Activated CD4-positive, alpha-beta memory T cell treated with anti-CD3 and anti-CD28 coated beads for 36 hours (primary cell): ENCODE measurements at places on chromosomes 5 and 9. TPM values are rescaled to one million over a fixed set of nuclear protein-coding genes. Genes with fewer than 3 reads are reported as not detected.

GPR150 gene
- total RNA-seq = 0.82 TPM

- DNase-seq = no peak
Observed at GRCh38 chr5:111364992-111365391, 140.8 kb downstream of the CAMK4 start.

RAD1 gene
- total RNA-seq = 36.2 TPM

GRCh38 chr5:4005335-4005734, 409.7 kb downstream of the IRX1 start:
- DNase-seq = no peak

DNA sequence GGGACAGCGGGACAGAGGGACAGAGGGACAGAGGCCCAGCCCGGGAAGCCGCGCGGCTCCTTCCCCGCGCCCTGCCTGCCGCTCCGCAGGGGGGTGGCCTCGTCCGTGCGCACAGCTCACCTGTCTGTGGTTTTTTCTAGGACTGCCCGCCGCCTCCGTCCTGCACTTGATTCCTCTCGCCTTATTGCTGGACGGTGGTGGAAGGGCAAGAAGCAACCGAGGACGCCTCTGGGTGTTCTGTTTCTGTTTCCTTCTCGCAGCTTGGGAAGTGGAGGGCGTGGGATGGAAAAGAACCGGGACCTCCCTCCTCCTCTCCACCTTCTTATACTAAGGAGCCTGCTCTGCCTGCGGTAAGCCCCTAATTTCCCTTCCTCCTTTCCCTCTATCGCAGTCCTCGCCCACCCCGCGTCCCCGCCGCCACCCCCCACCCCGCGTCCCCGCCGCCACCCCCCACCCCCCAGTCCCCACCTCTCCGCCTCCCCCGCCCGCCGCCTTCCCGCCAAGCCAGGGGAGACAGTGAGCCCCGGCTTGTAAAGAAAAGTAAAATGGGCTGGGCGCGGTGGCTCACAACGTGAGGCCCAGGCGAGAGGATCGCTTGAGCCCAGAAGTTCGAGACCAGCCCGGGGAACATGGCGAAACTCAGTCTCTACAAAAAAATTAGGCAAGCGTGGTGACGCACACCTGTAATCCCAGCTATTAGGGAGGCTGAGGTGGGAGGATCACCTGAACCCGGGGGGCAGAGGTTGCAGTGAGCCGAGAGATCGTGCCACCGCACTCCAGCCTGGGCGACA, 9.6 kb upstream of the FLT4 start:
- no peak for DNase-seq
